Endothelial cell of umbilical vein (primary cell): ENCODE measurements at places on chromosomes 16 and 17. TPM values are rescaled to one million over a fixed set of nuclear protein-coding genes. Genes with fewer than 3 reads are reported as not detected.

ASB16 gene
- not detected in 2 replicates for polyA plus RNA-seq

PRSS33 gene
- not detected in 2 replicates for polyA plus RNA-seq

NPIPA7 gene
- 27.3 and 29.3 TPM in 2 replicates for polyA plus RNA-seq

TEX14 gene
- polyA plus RNA-seq, result 0.02 and 0.10 TPM in 2 replicates

ABCA10 gene
- polyA plus RNA-seq, result 0.22 and 0.41 TPM in 2 replicates

SLFN14 gene
- not detected in 2 replicates for polyA plus RNA-seq

TUBD1 gene
- polyA plus RNA-seq, result 4.1 and 4.9 TPM in 2 replicates

ST6GALNAC2 gene
- 0.59 and 0.76 TPM in 2 replicates for polyA plus RNA-seq

CCL16 gene
- 0.18 TPM in 1 of 2 replicates, not detected in the other for polyA plus RNA-seq

CSH2 gene
- not detected in 2 replicates for polyA plus RNA-seq

HEATR9 gene
- not detected in 2 replicates for polyA plus RNA-seq

CD7 gene
- polyA plus RNA-seq, result not detected in 2 replicates

ATP1B2 gene
- 0.06 TPM in 1 of 2 replicates, not detected in the other for polyA plus RNA-seq

CLEC3A gene
- not detected in 2 replicates for polyA plus RNA-seq

NRN1L gene
- 0.37 and 1.0 TPM in 2 replicates for polyA plus RNA-seq

IL34 gene
- polyA plus RNA-seq, result 0.88 and 1.0 TPM in 2 replicates

SLC5A11 gene
- 0.12 and 0.21 TPM in 2 replicates for polyA plus RNA-seq

GOSR1 gene
- 8.5 and 13.8 TPM in 2 replicates for polyA plus RNA-seq

SEZ6L2 gene
- polyA plus RNA-seq, result 4.5 and 5.6 TPM in 2 replicates

HEXIM1 gene
- 5.0 and 7.0 TPM in 2 replicates for polyA plus RNA-seq

FBXL19 gene
- polyA plus RNA-seq, result 22.1 and 29.5 TPM in 2 replicates

TBC1D3I gene
- polyA plus RNA-seq, result 0.16 and 0.26 TPM in 2 replicates

CTF1 gene
- polyA plus RNA-seq, result 4.3 and 4.7 TPM in 2 replicates

KRT12 gene
- polyA plus RNA-seq, result not detected in 2 replicates

IFI35 gene
- 22.5 and 23.5 TPM in 2 replicates for polyA plus RNA-seq

ITGB4 gene
- polyA plus RNA-seq, result 6.5 and 6.7 TPM in 2 replicates

SBK1 gene
- 0.19 and 0.21 TPM in 2 replicates for polyA plus RNA-seq

METTL9 gene
- polyA plus RNA-seq, result 44.0 and 53.8 TPM in 2 replicates

FZD2 gene
- 14.0 and 18.2 TPM in 2 replicates for polyA plus RNA-seq

MT4 gene
- not detected in 2 replicates for polyA plus RNA-seq

UBE2Z gene
- polyA plus RNA-seq, result 106 and 117 TPM in 2 replicates

ASPA gene
- polyA plus RNA-seq, result 0.01 TPM in 1 of 2 replicates, not detected in the other

NFATC3 gene
- 15.6 and 15.8 TPM in 2 replicates for polyA plus RNA-seq

KRTAP4-5 gene
- not detected in 2 replicates for polyA plus RNA-seq

ARHGDIG gene
- 2.2 and 3.8 TPM in 2 replicates for polyA plus RNA-seq

USP43 gene
- polyA plus RNA-seq, result 0.01 and 0.02 TPM in 2 replicates

PRSS8 gene
- polyA plus RNA-seq, result 0.11 and 0.12 TPM in 2 replicates
